Naive thymus-derived CD8-positive, alpha-beta T cell (primary cell): ENCODE measurements at places on chromosomes 3 and 15. TPM values are rescaled to one million over a fixed set of nuclear protein-coding genes. Genes with fewer than 3 reads are reported as not detected.
A peak's percentile ranks its signal among the peaks of the same experiment; 100 is the strongest.

The MAGEL2 gene
- not detected for total RNA-seq

The MFAP1 gene
- total RNA-seq = 15.8 TPM

The TMOD2 gene
- 19.9 TPM for total RNA-seq

The CA12 gene
- total RNA-seq = not detected

GRCh38 chr3:56939834-56940233 lies 120.6 kb upstream of the SPATA12 start:
- DNase-seq = no peak

- DNase-seq = no peak
Measured at GRCh38 chr3:192026661-192027060, 565.7 kb downstream of the PYDC2 start.

- no peak for DNase-seq
Measured at GRCh38 chr3:17823036-17823435, 80.6 kb upstream of the TBC1D5 start.

DNA sequence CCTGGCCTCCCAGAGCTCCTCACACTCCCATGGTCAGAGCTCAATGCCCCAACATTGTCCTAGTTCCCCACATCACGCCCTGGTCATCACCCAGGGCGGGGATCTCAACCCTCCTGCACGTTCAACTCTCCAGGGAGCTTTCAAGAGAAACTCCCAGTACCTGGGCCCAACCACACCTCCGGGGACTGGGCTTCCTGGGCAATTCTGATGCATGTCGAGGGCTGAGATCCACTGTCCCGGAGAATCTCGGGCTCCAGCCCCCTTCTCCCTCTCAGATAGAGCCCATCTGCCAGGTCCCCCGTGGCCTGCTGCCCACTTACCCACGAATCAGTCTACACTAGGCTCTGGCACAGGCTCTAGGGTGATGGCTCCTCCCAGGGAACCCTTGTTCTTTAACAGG lies 39.2 kb downstream of the UMPS start:
- no peak for DNase-seq

DNA sequence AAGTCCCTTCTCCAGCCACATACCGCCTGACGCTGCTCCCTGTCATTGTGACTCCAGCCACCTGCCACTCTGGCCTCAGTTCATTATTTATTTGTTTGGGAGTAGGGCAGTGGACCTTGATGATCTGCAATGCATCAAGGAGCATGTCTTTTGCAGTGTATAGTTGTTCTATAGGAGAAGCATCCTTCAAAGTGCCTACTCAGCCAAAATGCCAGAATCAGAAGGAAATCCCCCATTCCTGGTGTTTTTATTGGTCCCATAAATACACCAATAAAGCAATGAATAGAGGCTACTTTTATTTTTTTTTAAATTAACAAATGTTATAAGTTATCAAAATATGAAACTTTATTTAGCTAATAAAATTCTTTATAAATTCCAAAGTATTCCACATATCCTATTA lies 123.8 kb upstream of the NSMCE3 start:
- DNase-seq = no peak

DNA sequence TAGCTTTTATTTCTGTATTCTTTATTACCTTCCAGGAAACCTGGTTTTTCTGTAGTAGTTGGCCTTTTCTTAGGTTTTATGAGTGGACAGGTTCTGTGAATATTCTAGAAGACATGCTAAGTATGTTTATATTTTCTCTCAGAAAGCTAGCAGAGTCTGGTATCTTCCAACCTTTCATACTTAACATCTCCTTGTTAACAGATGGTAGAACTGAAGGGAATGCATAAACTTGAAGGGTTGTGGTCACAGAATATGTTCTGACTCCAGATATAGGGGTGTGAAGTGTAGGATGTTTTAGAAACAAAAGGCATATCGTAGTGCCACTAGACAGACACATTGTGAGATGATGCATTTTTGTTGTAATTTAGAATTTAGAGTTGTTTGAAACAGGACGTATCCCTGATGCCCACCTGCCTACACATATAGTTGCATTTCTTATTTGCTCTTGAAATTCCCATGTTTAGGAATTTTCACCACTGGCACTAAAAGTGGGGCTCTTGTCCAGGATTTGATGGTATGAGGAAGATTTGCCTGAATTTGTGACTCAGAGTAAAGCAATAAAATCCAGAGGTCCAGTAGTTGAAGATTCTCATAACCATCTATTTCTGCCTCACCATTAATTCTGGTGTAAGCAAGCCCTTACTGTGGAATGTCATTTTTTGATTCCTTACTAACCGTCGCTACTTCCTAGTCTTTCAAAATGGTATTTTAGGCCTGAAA lies 274.5 kb downstream of the FEZF2 start:
- no peak for DNase-seq

- DNase-seq = no peak
Measured at GRCh38 chr3:126422571-126423091, 27.9 kb downstream of the CFAP100 start.

DNA sequence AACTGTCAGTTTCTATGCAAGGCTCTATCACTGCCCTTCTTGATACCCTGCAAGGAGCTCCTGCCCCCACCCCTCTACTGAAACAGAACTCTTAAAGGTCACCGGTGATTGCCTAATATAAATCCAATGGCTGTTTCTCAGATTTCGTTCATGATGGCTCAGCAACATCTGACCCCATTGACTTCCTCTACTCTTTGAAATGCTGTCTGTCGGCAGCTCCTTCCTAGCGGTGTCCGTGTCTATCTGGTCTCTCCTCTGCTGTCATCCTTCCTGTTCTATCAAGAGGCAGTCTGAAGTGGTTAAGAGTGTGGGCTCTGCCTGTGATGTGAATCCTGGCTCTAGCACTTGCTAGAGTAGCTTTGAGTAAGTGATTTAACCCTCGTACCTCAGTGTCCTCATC lies 5.5 kb downstream of the TMEM266 start:
- DNase-seq = peak; percentile 25

GRCh38 chr15:71237456-71238188 lies 122.4 kb downstream of the THSD4 start:
- no peak for DNase-seq

DNA sequence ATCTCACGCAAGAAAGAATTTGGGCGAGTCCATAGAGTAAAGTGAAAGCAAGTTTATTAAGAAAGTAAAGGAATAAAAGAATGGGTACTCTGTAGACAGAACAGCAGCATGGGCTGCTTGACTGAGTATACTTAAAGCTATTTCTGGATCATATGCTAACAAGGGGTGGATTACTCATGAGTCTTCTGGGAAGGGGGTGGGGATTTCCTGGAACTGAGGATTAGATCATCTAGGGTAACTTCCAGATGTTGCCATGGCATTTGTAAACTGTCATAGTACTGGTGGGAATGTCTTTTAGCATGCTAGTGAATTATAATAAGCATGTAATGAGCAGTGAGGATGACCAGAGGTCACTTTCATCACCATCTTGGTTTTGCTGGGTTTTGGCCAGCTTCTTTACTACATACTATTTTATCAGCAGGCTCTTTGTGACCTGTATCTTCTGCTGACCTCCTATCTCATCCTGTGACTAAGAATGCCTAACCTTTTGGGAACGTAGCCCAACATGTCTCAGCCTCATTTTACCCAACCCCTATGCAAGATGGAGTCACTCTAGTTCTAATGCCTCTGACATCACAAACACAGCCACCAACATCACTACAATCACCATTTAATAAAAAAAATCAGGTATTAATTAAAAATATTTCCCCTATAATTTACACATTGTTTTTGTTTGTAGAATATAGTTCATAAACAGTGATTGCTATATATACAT lies 890.7 kb upstream of the EPHA6 start:
- DNase-seq = no peak

- DNase-seq = peak; percentile 65
Measured at GRCh38 chr3:10263646-10264363, 15.5 kb downstream of the TATDN2 start.
